ENCODE measurements at places on chromosomes 2 and 18. TPM values are rescaled to one million over a fixed set of nuclear protein-coding genes. Genes with fewer than 3 reads are reported as not detected.

GRCh38 chr2:113686537-113686936, 59.5 kb downstream of the RABL2A start:
- no peak for DNase-seq

GRCh38 chr18:24954341-24954740, 397.6 kb downstream of the ZNF521 start:
- DNase-seq, result no peak

The STAT4 gene
- total RNA-seq, result 0.89 TPM

The NDUFV2 gene
- total RNA-seq, result 160 TPM

- no peak for DNase-seq
Measured at GRCh38 chr2:86751778-86752177, 31.7 kb downstream of the RMND5A start.

- no peak for DNase-seq
Measured at GRCh38 chr2:160019374-160020090, 42.9 kb downstream of the PLA2R1 start.

The APCDD1 gene
- total RNA-seq, result not detected
